NCI-H2107 (cell line): ENCODE measurements at places on chromosomes 7 and 10.

GRCh38 chr10:128147669-128148068, 21.4 kb upstream of the MKI67 start:
- no peak for DNase-seq

DNA sequence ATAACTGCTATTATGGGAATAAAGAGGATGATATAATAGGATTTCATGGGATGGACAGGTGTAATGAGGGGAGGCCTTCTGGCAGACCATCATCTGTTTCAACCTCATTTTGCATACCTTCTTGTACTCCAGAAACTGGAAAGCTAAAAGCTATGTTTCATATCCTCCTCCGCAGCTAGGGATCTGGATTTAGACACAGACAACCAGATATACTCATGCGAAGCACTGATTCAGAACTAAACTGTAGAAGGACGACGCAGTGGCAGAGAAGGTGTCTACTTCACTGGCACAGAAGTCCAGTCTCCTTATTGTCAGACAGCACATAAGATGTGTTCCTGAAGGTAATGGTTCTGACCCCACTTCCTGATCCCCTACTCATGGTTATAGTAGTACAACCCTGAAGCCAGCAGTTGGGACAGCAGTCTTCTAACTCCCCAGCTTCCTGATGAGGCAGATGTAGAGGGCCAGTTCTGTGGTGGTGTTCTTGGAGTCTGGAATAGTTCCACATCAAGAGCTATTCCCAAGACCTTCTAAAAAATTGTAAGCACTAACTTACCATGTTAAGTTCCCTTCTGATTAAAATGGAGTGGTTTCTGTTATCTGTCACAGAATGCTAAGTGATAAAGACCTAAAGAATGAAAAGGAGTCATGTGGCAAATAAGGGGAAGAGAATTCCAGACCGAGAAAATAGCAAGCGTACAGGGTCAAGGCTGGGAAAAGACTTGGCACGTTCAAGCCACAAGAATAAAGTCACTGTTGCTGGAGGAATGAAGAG, 550.3 kb downstream of the GRM8 start:
- DNase-seq: no peak

GRCh38 chr10:78492424-78492823, 458.8 kb downstream of the RPS24 start:
- DNase-seq: no peak

- no peak for DNase-seq
Measured at GRCh38 chr7:72040641-72041040, 371.5 kb downstream of the CALN1 start.

DNA sequence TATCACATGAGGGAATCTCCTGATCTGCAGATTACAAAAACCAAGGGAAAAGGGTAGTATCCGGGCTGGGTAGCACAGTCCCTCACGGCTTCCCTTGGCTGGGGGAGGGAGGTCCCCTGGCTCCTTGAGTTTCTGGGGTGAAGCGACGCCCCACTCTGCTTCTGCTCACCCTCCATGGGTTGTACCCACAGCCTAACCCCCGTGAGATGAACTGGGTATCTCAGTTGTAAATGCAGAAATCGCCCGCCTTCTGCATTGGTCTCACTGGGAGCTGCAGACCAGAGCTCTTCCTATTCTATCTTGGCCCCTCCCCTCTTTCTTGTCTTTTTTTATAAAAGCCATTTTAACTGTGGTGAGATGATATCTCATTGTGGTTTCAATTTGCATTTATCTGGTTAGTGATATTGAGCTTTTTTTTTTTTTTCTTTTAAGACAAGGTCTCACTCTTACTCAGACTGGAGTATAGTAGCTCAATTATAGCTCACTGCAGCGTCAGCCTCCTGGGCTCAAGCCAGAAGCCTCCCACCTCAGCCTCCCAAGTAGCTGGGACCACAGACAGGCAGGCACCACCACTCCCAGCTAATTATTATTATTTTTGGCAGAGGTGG, 87.8 kb downstream of the ABCC2 start:
- DNase-seq: no peak

DNA sequence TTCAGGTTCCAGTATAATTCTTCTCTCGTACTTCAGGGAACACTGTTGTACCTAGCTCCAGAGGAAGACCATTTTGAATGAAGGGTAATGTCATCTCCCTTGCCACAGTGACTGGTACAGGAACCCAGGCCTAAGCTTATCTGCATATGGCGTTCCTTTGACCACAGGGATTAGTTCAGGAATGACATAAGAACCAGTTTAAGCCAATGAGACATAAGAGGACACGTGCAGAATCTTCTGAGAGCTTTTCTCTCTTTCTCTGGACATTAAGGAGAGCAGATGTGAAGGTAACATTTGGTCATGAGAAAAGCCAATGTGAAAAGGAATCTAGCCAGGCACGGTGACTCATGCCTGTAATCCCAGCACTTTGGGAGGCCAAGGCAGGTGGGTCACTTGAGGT, 21.8 kb upstream of the HIBADH start:
- no peak for DNase-seq

GRCh38 chr10:46309511-46310142, 22.8 kb downstream of the ANTXRL start:
- DNase-seq: no peak

GRCh38 chr7:150986099-150986512, 4.7 kb upstream of the NOS3 start:
- no peak for DNase-seq

GRCh38 chr10:129841071-129841470, 123.0 kb downstream of the EBF3 start:
- DNase-seq: no peak

DNA sequence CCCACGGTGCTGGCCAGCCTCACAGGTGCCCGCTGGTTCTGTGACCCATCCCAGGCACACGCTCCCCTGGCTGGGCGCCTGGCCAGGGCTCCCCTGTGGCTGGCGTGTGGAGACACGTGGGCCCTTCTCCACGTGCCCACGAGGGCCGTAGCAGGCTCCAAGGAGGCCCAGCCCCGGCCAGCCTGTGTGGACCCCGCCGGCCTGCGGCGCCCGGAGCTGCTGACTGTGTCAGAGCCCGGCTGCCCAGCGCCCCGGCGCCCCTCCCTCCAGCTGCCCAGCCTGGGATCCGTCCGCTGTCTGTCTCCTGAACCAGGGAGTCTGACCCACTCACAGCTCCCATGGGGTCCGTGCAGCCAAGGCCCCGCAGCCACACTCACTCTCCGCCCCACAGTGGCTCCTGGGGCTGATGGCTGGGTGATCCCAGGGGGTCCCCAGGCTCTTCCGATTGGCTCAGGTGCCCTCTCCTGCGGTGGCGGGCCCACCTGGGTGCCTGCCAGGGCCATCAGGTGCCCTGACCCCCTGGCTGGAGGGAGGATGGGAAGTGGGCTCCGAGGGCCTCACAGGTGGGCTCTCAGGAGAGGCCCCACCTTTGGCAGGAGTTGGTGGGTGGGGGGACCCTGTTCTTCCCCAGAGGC, 9.6 kb downstream of the TMEM184A start:
- no peak for DNase-seq

DNA sequence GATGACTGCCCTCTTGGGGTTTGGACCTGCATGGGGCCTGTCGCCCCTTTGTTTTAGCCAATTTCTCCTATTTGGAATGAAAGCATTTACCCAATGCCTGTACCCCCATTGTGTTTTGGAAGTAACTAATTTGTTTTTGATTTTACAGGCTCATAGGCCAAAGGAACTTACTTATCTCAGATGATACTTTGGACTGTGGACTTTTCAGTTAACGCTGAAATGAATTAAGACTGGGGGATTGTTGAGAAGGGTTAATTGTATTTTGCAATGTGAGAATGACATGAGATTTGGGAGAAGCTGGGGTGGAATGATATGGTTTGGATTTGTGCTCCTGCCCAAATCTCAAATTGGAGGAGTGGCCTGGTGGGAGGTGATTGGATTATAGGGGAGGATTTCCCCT, 185.8 kb upstream of the PHYHIPL start:
- DNase-seq: no peak

GRCh38 chr10:124470544-124471434, 9.2 kb downstream of the LHPP start:
- no peak for DNase-seq

DNA sequence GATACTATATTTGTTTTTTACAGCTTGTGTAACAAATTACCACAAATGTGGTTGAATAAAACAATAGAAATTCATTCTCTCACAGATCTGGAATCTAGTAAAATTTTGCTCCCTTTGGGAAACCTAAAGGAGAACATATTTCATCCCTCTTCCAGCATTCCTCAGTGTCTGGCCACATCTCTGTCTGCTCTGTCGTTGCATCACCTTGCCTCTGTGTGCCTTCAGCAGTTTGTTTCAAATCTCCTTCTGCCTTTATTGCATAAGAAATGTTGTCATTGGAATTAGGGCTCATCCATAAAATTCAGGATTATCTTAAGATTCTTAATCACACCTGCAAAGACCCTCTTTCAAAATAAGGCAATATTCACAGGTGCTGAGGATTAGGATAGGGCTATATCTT, 14.5 kb downstream of the OR2A14 start:
- DNase-seq: no peak

GRCh38 chr7:132656846-132657776, 80.8 kb upstream of the PLXNA4 start:
- no peak for DNase-seq

DNA sequence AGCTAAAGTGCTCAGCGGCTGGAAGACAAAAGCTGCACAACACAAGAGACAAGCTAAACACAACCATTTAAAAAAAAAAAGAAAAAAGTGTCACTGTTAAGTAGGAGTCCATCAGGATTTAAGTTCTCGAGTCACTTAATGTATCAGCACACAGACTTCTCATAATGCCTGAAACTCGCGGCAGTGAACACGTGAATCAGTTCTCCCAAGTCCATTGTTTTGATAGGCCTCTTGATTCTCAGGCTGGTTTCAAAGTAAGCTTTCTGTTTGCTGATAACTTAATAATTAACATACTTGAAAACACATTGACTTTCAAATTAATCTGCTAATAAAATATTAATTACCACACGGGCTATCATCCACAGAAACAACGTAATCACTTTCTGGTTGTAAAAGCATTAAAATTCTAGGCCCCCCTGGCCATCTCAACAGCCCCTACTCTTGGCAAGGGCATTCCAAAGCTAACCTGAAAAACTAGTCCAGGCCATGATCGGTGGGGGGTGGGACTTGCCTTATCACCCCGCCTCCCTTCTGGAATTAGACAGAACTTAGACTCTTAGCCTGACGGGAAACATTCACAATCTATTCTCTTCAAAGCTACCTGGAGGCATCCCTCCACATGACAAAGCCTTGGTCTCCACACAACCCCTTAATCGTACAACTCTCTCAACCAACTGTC, 129.0 kb downstream of the DIP2C start:
- no peak for DNase-seq

- DNase-seq: no peak
Measured at GRCh38 chr7:25437308-25437707, 209.0 kb upstream of the NPVF start.

DNA sequence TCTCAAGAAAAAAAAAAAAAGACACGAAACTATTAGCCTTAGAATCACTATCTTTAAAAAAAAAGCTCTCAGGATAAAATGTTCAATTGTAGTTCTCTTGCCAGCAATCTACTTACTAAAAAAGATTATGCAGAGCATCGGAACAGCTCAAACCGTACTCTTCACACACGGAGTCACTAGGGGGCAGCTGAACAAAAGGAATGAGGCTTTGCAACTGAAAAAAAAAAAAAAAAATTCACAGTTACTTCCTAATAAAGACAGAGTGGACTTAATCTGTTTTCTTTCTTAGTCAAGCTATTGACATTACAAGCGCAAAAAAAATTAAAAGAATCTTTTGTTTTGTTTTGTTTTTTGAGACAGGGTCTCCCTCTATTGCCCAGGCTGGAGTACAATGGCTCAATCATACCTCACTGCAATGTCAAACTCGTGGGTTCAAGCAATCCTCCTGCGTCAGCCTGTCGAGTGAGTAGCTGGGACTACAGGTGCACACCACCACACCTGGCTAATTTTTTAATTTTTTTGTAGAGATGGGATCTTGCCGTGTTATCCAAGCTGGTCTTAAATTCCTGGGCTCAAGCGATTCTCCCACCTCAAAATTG, 11.5 kb downstream of the PMS2 start:
- peak; percentile 33 for DNase-seq

- no peak for DNase-seq
Measured at GRCh38 chr10:11824376-11824775, 1.2 kb downstream of the PROSER2 start.

GRCh38 chr10:34759837-34760215, 55.3 kb downstream of the PARD3 start:
- DNase-seq: no peak
